Large intestine (tissue), 12 donors: ENCODE measurements at places on chromosomes 3 and 15. TPM values are rescaled to one million over a fixed set of nuclear protein-coding genes. Genes with fewer than 3 reads are reported as not detected.

Gene GOLGA6C
- polyA plus RNA-seq: not detected

DNA sequence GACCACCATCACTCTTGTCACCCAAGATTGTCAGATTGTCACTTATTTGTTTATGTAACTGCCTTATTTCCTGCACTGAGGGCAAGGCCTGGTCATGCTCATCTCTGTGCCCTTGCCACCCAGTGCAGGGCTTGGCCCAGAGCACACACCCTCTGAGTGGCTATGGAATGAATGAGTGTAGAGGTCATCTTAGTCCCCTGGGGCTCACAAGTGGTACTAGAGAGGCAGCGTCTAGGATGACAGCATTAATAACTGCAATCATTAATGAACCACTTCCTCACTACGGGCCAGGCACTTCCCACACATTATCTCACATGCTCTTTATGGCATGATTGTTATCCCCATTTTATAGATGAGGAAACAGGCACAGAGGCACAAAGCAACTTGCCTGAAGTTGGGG lies 117.0 kb downstream of the SMAD6 start:
- H3K27ac ChIP-seq: no peak overlapping the region
- H3K36me3 ChIP-seq: no peaks in the 10 kb centered on the region
- peaks cover 7% of the 10 kb centered on the region for H3K4me1 ChIP-seq
- H3K27me3 ChIP-seq: no peaks in the 10 kb centered on the region
- no peak overlapping the region for H3K4me3 ChIP-seq

- no peak overlapping the region for H3K27ac ChIP-seq
- no peak overlapping the region for H3K4me3 ChIP-seq
- H3K4me1 ChIP-seq: peaks cover 11% of the 10 kb centered on the region
- no peak for DNase-seq
- peaks cover 41% of the 10 kb centered on the region for H3K36me3 ChIP-seq
Observed at GRCh38 chr3:51673802-51674654, 3.0 kb downstream of the TEX264 start.

DNA sequence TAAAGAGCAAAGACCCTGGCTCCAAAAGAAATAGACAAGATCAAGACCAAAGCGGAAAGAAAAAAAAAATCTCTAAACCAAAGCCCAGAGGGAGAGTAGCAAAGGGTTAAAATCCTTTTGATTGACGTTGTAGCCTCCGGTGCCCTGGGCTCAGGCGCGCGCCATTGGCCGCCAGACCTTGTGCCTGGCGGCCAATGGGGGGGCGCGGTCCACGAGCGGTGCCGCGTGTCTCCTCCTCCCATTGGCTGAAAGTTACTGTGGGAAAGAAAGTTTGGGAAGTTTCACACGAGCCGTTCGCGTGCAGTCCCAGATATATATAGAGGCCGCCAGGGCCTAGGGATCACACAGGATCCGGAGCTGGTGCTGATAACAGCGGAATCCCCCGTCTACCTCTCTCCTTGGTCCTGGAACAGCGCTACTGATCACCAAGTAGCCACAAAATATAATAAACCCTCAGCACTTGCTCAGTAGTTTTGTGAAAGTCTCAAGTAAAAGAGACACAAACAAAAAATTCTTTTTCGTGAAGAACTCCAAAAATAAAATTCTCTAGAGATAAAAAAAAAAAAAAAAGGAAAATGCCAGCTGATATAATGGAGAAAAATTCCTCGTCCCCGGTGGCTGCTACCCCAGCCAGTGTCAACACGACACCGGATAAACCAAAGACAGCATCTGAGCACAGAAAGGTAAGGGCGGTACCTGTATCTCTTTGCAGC lies at the start of gene HES1:
Gene HES1, plus strand, starts transcription at position 343 of the 713 bp plus-strand sequence. Its CDS starts 233 bp downstream, at position 576.
- H3K4me1 ChIP-seq: peaks cover 47% of the 10 kb centered on the region
- H3K27ac ChIP-seq: peak within 1 kb of the TSS; percentile 96
- peak within 1 kb of the TSS; percentile 92 for H3K4me3 ChIP-seq

- no peaks in the 10 kb centered on the region for H3K4me1 ChIP-seq
- H3K27me3 ChIP-seq: no peaks in the 10 kb centered on the region
- no peak overlapping the region for H3K27ac ChIP-seq
- no peak overlapping the region for H3K4me3 ChIP-seq
Observed at GRCh38 chr3:105837143-105837740, 31.6 kb downstream of the CBLB start.
